ENCODE measurements at places on chromosomes 7 and 10.

GRCh38 chr10:62062028-62062427 lies 160.5 kb downstream of the ARID5B start:
- no peak for DNase-seq

- no peak for DNase-seq
Measured at GRCh38 chr10:122462533-122463465, 1.4 kb downstream of the HTRA1 start.

DNA sequence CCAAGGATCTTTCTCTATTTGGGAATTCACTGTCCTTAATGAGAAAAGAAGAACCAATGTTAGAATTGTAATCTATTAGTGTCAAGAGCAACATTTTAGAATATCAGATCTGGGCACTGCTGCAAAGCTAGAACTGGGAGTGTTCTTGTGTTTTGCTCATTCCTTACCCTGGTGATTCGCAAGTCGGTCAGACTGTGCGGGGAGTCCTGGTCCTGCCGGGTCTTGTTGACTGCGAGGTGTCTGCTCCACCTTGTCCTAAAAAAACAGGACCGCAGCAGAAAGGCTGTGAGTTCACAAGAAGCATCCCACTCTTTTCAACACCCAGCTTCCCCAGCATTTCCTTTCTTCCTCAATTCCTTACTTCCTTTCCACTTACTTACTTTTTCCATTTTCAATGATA lies 79.0 kb downstream of the GRB10 start:
- no peak for DNase-seq

DNA sequence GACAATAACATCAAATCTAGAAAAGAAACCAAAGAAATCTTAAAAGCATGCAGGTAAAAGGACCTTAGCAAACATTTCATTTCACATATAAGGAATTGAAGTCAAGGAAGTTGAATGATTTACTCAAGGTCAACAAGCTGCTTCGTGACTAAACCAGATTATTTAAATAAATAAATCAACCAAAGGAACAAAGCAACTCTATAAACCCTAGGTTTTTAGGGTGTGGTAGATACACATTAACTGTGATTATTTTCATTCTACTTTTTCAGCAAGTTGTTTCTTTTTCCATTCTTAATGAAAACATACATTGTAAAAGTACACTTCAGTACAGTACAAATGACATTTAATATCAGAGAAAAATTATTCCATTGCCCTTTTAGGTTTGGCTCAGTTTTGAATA lies 382.0 kb upstream of the STEAP1 start:
- no peak for DNase-seq

DNA sequence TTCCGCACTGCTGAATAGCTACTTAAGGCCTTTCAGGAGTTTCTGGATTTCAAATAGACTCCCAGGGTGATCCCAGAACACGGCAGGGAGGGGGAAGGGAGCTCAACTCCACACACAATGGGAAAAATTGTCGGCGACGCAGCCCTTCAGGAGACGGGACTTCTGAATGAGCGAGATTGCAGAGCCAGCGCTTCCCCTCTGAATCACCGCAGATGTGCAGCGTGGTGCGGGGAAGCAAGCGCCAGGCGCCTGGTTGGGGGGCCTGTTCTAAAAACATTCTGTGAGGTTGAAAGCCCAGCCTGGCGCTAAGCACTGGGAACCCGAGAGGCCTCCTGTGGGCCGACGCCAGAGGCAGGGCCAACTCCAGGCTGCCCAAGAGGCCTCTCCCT lies 163.3 kb downstream of the MAD1L1 start:
- DNase-seq, result no peak

DNA sequence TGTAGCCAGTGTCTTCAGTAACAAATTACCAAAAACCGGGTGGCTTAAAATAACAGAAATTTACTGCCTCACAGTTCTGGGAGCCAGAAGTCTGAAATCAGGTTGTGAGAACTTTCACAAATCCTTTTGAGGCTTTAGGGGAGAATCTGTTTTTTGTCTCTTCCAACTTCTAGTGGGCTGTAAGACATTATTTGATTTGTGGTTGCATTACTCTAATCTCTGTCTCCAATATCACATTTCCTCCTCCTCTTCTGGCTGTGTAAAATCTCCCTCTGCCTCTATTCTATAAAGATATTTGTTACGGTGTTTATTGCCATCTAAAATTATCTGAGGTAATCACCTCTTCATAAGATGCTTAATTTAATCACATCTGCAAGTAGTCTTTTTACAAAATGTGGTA lies 1039.6 kb upstream of the LRRN3 start:
- DNase-seq, result no peak

GRCh38 chr7:48097521-48098231 lies 8.6 kb downstream of the UPP1 start:
- no peak for DNase-seq

- DNase-seq, result no peak
Measured at GRCh38 chr10:34966040-34966439, 124.1 kb downstream of the CUL2 start.

DNA sequence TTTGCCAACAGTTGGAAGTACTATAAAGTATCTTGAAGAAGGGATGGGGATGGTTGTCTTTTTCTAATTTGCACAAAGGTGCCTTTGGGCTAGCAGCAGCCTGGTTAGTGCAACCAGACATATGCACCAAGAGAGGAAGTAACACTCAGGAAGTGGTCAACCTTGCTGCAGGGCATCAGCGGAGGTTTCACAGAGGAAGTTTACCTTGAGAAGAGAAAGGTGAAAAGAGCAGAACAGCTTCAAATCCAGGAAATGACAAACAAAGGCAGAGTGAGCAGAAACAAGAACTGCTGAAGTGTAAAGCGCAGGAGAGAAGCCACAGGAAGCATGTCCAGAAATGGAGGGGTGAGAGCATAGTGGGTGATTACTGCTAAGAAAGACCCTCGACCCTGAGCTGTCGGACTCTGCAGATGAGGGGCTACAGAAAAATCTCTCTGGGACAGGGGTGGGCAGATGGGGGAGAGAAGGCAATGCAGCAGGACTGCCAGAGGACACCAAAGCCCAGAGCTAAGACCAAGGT lies 66.9 kb downstream of the STK17A start:
- no peak for DNase-seq

DNA sequence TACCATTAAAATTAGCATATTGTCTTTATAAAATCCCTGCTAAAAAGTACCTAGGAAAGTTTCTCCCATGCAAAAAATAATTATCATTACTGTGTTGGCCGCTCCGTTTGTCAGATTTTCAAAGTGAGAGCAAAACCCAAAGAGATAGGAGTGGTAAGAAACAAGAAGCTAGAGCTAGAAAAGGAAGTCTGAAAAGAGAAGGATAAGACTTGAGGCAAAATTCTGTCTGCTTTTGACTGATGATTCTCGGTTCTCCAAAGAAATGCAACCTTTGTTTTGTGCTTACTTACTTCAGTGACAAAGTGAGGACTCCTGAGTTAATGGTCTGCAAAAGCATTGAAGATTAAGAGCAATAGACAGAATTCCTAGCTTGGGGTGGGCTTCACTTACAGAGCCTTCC lies 33.3 kb upstream of the CAPZA2 start:
- no peak for DNase-seq

DNA sequence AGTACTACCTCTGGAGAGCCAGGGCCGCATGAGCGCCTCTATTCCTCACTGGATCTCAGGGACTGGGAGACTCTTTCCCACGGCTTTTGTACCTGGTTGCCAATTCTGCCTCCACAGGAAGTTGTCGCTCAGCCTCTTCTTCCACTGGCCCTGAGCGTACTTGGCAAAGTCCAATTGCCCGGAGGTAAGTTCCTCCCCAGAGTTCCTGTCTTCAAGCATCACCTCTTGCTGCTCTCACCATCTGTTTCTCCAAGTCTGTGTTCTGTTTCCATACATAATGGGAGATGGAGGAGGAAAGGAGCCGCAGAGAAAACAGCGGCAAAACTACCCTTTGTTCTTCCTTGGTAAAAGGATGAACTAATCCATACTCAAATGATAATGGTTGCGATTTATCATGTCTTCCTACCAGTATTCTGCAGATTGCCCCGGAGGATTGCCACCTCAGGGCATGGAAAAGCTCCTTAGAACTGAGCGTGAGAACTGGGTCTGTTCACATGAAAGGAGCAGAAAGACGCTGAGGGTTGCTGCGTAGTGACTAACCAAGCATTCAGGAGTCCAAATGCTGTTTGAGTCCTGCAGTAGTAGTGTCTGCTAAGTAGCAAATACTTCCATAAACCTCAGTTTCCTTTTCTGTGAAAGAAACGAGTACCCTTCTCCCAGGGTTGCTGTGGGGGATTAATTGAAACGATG lies 170.2 kb upstream of the GLI3 start:
- DNase-seq, result no peak

DNA sequence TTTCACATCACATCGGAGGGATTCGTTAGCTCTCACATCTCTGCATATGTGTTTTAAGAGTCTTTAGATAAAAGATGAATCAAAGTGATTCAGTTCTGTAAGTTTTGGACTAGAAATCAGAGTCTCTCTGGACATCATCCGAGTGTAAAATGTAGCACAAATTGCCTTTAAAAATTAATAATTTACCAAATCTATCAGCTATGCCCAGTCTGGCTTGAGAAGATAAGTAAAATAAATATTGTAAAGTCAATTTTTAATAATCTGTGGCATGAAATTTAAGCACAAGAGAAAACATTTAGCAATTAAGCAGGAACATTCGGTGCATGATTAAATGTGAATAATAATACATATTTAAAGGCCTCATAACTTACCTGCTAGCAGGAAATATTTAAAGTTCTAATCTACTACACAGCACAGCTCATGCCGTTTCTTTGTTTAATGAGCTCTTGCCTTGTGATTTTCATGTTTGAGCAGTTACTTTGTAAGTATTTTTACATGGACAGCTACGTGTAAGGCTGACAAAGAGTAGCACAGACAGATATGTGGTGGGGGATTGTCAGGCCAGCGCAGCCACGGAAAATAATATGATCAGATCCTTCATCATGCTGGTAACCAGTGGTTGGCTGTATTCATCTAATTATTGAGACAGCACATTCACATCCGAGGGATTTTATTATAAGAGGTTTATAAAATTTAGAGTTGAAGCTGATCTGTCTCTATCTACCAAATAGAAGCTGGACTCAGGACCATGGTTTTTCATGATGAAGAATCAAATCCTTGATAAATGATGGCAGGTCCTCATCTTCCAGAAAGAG lies 317.3 kb downstream of the ADARB2 start:
- DNase-seq, result no peak

DNA sequence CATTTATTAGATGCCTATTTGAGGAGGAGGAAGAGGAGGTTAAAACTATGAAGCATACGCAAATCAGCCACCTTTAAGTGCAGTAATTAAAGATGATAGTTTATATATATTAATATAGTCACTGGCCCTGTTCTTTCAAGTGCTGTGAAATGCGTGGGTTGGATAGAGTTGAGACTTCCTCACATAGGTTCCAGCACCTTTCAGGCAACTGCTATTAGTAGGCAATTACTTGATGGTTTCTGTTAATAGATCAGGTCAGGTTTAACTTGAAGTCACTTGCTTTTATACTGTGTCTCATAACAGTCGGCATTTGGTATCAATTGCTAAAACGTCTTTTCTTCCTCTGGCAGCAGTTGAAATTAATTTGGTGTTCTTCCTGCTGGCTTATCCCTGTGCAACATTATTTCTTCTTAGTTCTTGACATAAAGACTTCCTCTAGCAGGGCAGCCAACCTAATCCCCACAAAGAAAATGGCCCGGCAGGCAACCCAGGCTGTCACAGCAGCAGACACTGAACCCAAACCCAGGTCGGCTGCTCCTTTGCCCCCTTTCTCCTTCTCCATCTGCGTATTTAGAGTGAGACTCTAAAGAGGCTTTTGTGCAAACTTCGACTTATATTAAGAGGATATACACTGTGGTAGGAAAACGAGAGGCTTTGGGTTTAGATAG lies 35.3 kb upstream of the BET1 start:
- no peak for DNase-seq

DNA sequence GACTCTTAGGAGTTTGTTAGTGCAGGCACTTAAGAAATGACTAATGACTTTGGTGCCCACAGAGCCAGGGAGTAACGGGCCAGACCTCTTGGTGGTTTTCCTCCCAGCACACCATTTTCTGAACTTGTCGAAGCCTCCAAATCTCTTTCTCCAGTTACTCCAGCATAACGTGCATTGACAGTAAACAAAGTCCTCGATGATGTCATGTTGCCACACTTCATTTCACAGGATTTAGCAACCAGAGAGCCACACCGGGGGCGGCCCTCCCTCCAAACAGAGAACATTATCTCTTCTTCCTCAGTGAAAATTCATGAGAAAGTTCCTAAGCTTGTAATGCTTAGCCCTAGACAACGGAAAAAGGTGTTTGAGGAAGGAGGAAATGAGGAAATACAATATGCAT lies 4.0 kb upstream of the SVOPL start:
- DNase-seq, result no peak

GRCh38 chr10:12635127-12635541 lies 285.8 kb downstream of the CAMK1D start:
- DNase-seq, result no peak

DNA sequence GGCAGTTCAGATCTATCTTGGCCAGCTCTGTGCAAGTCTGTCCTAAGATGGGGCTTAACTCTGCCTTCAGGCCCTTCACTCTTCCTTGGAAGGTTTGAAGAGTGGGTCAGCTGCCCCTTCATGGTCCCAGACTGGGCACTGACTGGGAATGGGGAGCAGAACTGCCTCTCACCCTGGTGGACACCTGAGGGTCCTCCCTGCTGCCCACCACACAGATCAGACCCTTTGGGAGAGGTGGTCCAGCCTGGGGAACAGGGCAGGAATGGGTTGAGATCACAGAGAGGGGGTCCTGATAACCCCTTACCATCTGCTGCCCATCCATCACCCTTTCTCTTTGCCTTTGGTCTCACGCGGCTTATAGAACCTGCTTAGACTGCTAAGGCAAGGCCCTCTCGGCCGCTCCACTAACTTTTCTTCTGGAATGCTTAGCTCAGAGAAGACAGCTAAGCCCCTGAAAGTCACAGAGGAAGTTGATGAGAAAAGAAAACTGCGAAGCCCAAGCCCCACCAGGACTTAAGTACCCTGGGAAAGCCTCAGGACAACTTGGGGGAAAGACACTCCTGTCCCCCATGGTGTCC lies 402 bp upstream of the CDHR1 start:
- DNase-seq, result no peak

- DNase-seq, result no peak
Measured at GRCh38 chr10:80265740-80266512, 23.5 kb downstream of the MAT1A start.

DNA sequence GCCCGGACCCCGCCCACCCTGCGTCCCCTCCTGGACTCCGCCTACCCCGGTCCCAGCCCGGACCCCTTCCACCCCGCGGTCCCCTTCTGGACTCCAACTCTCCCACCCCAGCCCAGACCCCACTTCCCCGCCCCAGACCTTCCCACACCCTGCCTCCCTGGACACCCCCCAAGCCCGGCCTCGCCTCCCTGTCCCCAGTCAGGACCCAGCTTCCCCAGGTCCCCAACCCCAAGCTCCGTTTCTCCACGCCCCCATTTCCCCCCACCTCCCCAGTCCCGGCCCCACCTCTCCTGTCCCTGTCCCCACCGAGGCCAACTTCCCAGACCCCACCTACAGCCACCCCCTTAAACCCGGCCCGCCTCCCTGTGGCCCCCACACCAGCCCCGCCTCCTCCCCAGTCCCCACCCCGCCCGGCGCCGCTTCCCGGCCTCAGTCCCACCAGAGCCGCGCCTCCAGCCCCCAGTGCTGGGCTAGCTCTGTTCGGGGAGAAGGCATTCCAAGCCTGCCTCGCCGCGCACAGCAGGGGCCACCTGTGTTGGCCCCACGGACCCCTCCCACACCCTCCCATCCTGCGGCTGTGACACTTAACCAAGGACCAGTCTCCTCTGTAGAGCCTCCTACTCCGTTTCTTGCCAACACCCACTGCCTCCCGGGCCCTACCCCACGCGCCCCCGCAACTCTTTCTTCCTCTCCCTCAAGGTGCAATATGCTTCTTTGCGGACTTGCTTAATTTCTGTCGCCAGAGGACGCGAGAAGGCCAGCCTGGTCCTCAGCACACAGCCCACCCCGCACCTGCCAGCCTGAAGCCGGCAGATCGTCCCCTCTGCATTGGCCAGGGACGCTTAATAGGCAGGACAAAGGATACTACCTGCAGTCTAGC lies 736 bp upstream of the ITIH5 start:
- no peak for DNase-seq
